ENCODE measurements at places on chromosomes 2 and 18.

DNA sequence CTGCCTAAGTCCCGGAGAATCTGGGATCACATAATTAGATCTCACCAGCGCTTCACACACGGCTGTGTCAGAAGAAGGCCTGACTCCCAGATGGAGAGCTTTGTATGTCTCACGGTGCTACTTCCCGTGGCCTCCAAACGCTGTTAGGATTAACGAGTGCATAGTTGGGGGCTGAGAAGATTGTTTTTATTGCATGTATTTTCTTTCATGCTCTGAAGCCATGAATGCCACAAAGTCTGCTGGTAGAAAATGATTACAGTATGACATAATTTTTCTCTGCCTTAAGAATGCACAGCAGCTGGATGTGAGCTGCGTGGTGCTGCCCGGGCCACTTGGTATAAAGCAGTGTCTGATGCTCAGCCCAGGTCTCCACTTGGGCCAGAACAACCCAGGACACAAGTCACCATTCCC lies 166.5 kb downstream of the SEPTIN10 start:
- DNase-seq, result peak; percentile 29

DNA sequence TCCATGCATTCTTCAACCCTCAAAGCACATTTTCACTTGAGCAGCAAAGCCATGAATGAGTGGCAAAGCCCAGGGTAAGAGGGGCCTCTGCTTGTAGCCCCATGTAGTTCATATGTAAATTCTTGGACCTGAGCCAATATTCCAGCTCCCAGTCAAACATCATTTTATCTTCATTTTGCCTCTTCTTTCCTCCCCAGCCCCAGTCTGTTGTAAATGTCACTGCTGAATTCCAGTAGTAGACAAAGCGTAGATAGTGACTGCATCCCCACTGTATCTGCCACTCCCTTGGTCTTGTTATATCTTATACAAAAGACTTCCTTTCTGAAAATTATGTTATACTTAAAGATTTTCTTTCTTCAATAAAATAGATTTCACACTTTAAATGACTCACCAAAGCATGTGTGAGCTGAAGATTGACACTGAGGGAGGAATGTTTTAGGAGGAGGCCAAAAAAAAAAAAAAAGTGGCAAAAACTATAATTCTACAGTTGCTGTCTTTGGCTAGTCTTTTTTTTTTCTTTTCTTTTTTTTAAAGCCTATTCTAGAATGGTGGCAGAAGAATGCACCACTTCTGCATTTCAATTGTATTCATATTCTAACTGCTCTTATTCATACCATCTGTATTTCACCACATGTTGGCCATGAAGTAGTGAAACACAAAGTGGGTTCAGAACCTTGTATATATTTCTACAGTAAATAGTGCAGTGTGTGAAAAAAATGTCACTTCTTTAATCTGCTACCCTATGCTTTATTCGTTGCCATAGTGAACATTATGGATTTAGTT lies 306.1 kb downstream of the CPS1 start:
- peak; percentile 24 for DNase-seq

GRCh38 chr2:61538920-61539520 lies 864 bp upstream of the XPO1 start:
- peak; percentile 39 for DNase-seq

DNA sequence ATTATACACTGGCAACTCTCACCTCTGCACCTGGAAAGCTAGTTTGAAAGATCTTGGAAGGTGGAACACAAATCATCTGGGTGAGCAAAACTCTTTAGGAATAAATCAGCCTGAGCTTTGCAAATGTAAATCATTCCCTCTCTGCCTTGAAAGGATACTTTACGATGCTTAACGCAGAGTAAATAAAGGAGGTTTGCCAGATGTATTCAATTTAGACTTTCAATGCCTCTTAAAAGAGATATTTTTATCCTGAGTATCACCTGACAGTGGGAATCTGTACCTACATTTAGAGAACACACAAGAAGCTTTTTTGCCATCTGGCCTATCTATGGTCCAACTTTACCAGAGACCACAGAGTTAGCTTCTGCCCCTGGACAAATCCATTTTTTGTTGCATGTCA lies 983.2 kb upstream of the CDH2 start:
- DNase-seq, result no peak

DNA sequence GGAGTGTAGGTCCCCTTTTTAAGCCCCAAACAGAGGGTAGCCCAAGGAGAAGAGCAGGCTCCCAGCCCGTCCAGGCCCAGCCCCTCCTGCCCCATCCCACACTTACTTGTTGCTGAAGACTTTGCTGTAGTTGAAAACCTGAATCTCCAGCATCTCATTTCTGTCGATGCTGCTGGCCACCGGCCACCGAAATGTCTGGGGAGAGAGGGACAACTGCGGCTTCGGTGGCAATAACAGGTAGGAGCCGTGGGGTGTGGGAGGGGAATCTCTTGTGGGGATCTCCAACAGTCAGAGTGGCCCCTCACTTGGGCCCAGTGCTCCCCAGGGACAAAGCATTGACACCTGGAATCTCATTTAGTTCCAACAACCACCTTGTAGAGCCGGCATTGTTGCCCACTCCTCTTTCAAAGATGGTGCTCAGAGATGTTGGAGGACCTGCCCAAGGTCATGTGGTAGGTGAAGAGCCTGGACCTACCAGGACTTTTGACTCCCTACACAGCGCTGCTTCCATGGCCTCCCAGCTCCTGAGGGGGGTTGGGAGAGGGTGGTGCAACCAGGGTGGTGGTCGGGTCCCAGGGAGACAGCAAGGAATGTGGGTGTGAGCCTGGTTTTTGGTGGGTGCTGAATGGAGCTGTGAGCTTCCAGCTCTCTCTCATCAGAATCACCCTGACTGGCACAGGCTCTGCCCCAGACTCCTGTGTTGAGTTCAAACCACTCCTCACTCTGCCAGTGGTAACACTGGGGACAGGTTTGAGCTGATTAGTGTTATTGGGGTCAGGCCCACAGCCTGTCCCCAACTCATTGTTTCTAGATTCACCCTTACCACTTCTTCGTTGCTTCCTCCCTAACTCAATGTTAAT lies 50.0 kb upstream of the OTOF start:
- no peak for DNase-seq

DNA sequence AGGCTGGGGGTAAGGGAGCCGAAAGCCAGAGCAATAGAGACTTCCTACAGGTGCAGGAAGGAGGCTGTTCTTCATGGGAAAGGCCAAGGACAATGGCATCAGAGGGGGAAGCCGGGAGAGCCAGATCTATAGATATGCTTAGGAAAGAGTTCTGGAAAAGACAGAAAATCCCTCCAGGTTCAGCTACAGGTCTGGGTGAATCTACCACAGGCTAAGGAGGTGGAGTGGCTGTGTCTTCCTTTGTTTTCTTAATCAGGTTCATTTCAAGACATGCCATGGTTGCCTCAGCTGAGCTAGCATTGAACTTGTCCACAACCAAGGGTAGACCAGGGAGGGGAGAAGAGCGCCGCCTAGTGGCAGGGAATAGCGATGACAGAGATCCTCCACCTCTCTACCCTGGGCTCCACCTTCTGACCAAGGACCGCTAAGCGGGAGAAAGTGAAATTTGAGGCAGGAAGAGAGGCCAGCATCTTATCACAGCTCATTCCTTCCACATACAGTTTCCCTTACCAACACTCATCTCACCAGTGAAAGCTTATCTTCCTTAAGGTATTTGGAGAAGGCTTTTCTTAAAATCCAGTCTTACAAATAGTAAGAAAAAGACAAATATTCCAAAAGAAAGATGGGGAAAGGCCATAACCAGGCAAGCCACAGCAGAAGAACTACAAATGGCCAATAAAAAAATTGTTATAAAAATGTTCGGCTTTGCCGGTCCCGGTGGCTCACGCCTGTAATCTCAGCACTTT lies 74.2 kb downstream of the VIT start:
- DNase-seq, result peak; percentile 49

DNA sequence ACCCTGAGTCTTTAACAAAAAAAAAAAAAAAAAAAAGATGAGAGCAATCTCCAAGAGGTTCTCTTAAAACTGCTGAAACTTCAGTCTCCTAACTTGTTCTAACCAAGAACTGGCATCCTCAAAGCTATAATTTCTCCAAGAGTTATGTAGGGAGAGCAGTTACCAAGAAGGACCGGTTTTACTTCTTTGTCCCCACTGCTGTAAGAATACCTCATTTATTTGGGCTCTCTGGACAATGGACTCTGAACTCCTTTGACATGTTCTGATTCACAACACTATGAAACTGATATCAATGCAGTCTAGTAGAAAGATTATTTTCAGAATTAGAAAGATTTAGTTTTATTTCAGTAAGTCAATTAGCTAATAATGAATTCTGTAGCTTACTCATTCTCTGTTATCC lies 84.5 kb upstream of the DTNB start:
- no peak for DNase-seq
